ENCODE measurements at places on chromosomes 13 and 19. TPM values are rescaled to one million over a fixed set of nuclear protein-coding genes. Genes with fewer than 3 reads are reported as not detected.

The C19orf53 gene
- 97.7 TPM for total RNA-seq

- DNase-seq = no peak
These were observed 107.6 kb upstream of the RXFP2 start for GRCh38 chr13:31631746-31632145.

The NKPD1 gene
- 0.05 TPM for total RNA-seq

DNA sequence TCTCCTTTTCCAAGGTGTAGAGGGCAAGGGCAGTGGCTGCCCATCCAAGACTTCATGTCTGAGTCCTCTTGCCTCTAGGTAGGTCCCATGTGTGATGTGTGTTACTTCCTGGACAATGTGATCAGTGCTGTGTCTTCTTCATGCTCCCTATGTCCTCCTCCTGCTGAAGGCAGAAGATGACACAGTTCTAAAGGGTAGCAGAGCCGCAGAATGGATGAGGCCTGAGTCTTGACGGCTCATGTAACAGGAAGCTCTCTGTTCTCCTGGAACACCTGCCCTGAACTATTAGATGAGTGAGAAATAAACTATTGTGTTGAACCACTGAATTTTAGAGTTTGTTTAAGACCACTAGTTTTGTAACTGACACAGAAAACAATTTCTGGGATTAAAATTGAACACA is 165.9 kb downstream of the NDFIP2 start:
- DNase-seq = no peak

- DNase-seq = peak; percentile 55
These were observed 1.3 kb downstream of the MAN2B1 start for GRCh38 chr19:12665281-12665573.

DNA sequence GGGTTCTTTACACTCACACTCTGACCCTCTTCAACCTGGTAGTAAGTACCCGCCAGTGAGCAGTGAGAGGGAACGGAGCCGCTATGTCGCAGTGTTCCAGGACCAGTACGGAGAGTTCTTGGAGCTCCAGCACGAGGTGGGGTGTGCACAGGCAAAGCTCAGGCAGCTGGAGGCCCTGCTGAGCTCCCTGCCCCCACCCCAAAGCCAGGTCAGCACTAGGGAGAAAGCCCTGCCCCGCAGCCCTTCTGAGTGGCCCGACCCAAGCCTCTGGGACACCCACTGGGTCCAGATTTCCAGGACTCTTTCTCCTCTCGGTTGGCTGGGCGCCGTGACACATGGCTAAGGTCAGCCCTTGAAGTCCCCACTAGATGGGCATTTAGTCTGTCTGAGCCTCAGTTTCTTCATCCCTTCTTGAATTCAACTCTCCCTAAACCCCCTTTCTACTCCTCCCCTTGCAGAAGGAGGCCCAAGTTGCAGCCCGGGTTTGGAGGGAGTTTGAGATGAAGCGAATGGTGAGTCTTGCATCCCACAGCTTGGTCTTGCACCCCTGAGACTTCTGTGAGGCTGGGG is 1.9 kb downstream of the OCEL1 start:
- DNase-seq = no peak

DNA sequence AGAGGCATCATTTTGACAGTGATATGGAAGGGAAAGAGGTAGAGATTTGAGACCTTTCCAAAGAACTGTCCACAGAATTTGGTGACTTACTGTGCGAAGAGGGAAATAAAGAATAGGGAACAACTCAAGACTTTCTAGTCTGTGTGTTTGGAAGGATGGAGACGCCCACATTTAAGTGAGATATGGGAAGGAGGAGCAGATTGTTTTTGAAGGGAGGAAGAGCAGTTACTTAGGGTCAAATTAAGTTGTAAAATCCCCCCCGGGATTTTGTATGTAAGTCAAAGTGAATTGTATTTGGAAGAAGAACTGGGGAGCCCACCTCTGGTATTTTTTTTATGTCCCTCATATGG is 1.2 kb downstream of the USPL1 start:
- no peak for DNase-seq

GRCh38 chr13:44354331-44354730 is 19.3 kb upstream of the SERP2 start:
- no peak for DNase-seq

DNA sequence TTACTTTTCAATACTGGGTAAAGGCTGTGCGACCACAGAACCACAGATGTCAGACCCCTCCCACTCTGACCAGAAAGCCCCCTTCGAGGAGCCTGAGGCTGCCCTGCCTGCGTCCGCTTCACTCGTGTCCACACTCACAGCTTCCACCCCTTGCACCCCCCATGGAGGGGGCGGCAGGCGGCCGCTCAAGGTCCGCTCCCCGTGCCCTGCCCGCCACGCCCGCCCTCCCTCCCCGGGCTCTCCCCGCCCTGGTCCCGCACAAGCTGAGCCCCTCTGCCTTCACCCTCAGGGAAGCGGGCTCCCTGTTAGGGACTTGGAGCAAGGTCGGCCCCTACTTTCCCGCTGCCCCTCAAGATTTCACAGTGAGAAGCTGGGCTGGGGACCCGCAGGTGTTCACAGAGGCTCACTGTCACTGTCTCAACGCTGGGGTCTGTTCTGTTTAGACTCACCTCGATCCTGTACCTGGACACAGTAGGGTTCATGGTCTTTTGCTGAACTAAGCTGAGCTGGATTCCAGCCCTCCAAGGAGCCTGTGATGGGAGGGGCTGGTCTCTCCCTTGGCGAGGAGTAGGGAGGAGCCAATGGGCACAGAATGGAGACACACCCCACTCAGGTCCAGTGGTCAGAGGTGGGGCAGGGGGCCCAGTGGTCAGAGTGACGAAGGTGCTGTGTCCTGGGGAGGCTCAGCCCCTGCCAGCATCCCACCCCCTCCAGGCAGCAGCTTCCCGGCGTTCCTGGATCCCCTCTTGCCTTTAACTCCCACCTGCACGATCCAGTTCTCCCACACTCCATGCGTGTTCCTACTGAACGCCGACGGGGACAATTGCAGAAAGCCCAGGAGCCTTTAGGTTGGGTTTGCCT is 69.5 kb downstream of the SPACA7 start:
- DNase-seq = no peak

- DNase-seq = no peak
These were observed 32.7 kb downstream of the KCTD12 start for GRCh38 chr13:76853481-76853880.
